ENCODE measurements at places on chromosomes 7 and 10. TPM values are rescaled to one million over a fixed set of nuclear protein-coding genes. Genes with fewer than 3 reads are reported as not detected.

GRCh38 chr7:105297985-105298384, 90.7 kb downstream of the SRPK2 start:
- no peak for DNase-seq

GRCh38 chr10:125103466-125103865, 56.9 kb downstream of the CTBP2 start:
- DNase-seq, result no peak

GRCh38 chr7:100469227-100470044, 5.4 kb upstream of the SPACDR start:
- peak; percentile 94 for DNase-seq

DNA sequence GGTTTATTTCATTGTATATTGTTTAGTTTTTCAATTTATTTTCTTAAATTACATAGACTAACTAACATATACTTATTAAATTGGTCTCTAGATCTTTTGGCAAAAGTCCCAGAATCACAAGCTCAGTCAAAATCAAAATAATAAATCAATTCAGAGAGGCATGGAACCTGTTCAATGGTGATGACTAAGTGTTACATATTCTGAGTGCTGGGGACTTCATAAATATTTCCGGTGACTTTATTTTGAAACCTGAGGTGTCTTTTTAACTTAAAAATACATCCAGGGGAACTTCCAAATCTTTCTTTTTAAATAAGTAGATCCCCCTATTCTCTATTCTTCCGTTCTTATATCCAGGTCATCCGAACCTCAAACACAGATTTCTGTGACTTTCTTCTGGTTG, 89.6 kb upstream of the ZNF804B start:
- no peak for DNase-seq

DNA sequence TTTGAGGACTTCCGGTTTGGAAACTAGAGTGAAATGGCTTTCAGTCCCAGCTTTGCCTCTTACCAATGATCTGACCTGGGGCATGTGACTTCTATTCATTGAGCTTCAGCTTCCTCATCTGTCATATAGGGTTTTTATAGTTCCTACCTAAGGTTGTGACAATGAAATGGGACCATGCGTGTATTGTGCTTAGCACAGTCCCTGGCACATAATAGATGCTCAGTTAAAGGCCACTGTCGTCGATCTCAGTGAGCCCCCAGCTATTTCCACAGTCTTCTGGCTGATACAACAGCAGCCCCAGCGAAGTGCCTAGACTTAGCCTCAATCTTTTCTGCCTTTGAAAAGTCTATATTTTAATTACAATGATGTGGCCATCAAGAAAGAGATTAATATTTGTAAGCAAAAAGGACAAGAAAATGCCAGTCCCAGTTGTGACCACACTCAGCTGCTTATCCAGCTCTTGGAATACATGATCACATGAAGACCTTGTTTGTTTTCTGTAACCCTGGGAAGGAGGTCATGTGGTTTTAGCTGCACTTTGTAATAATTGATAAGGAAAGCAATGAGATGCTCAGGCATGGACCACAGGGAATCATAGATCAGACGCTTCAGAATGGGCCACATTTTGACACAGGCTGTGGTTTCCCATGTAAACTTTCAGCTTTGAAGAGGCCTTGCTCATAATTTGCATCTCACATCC, 44.6 kb downstream of the VWA2 start:
- DNase-seq, result no peak

The ENTPD1 gene
- 6.9 TPM for total RNA-seq

The TEX36 gene
- total RNA-seq, result 0.41 TPM

GRCh38 chr10:59289853-59290252, 72.5 kb downstream of the FAM13C start:
- DNase-seq, result no peak

The TSPAN33 gene
- total RNA-seq, result 4.1 TPM

GRCh38 chr10:110006358-110007160, 1.2 kb upstream of the ADD3 start:
- no peak for DNase-seq

- no peak for DNase-seq
These were observed 38.2 kb downstream of the PRSS2 start for GRCh38 chr7:142808802-142809583.

The CRHR2 gene
- 0.41 TPM for total RNA-seq

GRCh38 chr7:34038816-34039470, 133.6 kb downstream of the BMPER start:
- no peak for DNase-seq

The ATG9B gene
- total RNA-seq, result 2.4 TPM

DNA sequence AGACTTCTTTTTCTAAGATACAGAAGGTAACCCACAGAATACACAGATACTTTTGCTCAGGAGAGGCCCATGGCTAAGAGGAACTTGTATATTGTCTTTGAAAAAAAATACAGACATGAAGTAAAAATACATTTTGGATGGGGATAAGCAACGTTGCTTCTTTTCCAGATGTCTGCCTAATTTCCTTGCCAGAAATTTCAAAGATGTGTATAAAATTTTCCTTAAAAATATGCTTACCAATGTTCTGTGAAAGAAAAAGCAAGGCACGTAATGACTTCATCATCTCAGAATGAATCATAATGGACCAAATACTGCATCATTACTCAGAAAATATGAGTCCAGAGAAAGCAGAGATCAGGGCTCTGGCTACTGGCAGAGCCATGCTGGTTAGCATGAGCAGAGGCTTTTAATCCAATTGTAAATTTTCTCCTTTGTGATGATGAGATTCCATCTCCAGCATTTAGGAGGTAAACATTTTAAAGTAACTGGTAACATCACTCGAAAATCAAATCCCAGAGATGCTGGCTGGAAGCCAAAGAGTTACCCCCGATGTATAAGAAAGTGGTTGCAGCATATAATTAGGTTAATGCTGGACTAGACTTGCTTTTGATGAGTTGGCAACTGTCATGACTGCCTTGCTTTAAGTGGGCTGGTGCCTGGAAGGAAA, 272.5 kb downstream of the SEMA3A start:
- no peak for DNase-seq

The OR2A12 gene
- total RNA-seq, result not detected

The C7orf33 gene
- total RNA-seq, result not detected

GRCh38 chr10:117262291-117262902, 21.5 kb downstream of the SLC18A2 start:
- no peak for DNase-seq

The UTF1 gene
- total RNA-seq, result not detected

DNA sequence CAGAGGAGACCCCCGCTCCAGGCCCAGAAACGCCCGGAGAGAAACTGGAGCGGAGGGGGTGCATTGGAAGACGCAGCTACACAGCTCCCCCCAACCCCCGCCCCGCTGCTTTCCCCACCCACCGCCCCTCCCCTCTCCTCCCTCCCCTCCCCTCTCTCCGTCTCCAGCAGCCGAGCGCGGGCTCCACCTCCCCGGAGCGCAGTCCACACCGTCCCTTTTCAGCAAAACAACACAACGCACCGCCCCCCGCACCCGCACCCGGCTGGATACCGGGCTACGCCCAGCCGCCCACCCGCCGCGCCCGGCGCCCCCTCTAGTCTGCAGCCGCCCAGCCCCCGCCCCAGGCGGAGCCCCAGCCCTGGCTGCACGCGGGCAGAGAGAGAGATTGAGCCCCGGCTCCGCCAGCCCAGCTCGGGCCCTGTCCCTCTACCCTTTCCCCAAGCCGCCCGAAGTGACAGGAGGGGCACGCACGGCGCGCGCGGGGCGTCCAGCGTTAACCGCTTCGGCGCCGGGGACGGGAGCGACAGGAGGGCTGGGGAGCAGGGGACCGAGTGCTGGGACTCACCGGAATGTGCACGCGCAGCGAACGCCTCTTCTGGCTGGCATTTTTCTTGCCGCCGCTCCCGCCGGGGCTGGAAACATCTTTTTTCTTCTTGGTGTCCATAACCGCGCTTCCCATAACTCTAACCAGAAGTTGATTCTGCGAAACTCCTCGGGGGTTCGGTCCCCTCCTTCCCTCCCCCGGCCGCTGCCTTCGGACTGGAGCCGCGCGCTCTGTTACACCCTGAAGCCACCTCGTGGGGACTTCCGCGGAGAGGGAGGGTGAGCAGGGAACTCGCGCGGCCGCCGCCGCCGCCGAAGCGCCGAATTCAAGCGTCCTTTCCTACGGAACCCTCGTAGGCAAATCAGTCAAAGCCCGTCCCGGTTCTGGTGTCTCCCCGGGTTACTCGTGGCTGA, 695 bp downstream of the PRKAG2 start:
- peak; percentile 72 for DNase-seq

The NANOS1 gene
- total RNA-seq, result 7.3 TPM

GRCh38 chr7:126840869-126841268, 411.9 kb downstream of the GRM8 start:
- DNase-seq, result no peak

The CTTNBP2 gene
- total RNA-seq, result 34.2 TPM

The FFAR4 gene
- not detected for total RNA-seq

GRCh38 chr7:147999962-148000361, 590.6 kb upstream of the C7orf33 start:
- no peak for DNase-seq

The STRIP2 gene
- 44.8 TPM for total RNA-seq

DNA sequence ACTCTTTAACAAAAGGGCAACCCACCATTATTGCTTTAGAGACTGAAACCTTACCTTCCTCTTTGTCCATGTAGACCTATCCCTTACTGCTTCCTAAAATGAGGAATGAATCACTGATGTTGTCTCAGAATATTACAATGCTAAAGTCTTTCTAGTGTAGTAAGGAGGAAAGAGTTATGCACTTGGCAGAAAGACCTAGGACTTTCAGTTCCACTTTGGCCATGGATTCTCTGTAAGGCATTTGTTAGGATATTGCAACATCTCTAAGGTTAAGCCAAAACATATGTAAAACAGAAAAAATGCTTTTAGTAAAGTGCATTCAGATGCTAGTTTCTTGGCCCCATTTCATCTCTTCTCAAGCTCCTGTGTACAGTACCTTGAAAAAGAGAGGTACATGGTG, 230.9 kb downstream of the PARD3 start:
- no peak for DNase-seq

The SPDYE16 gene
- 0.41 TPM for total RNA-seq

DNA sequence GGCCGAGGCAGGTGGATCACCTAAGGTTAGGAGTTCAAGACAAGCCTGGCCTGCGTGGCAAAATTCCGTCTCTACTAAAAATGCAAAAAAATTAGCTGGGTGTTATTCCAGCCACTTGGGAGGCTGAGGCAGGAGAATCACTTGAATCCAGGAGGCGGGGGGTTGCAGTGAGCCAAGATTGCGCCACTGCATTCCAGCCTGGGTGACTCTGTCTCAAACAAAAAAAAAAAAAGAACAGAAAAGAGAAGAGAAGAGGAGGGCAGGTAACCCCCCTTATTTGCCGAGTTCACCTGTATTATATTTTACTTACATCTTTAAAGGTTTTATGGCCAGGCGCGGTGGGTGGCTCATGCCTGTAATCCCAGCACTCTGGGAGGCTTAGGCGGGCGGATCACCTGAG, 91.7 kb downstream of the RNF216 start:
- no peak for DNase-seq

DNA sequence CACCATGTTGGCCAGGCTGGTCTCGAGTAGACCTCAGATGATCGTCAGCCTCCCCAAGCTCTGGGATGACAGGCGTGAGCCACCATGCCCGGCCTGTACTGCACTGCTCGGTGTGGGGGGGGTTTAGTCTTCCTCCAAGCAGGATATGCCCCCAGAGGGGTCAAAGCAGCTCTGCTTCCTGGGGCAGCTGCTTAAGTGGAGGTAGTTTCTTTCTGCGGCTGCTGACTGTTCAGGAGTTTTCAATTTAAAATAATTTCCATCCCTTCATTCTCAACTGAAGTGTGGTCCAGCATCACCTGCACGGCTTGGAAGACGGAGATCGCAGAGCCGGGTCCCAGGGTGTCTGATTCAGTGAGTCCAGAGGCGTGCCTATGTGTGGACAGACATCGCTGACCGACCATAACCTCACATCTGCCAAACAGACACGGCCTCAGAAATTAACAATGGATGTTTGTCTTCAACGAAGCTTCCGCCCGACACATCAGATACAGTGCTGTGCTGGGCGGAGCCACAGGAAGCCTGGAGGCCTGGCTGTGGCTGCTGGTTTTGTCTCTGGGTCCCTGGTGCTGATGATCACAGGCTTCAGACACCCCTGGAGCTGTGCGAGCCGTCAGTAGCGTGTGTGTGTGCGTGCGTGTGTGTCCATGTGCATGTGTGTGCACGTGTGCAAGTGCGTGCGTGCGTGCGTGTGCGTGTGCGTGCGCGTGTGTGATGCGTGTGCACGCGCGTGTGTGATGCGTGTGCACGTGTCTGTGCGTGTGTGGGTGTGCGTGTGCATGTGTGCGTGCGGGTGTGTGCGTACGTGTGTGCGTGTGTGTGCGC, 226.5 kb upstream of the PITRM1 start:
- peak; percentile 73 for DNase-seq

GRCh38 chr7:41832941-41833340, 130.1 kb upstream of the INHBA start:
- DNase-seq, result no peak

- no peak for DNase-seq
These were observed 109.1 kb upstream of the AFAP1L2 start for GRCh38 chr10:114513381-114513792.

GRCh38 chr7:50304911-50305582, 531 bp downstream of the IKZF1 start:
- no peak for DNase-seq

DNA sequence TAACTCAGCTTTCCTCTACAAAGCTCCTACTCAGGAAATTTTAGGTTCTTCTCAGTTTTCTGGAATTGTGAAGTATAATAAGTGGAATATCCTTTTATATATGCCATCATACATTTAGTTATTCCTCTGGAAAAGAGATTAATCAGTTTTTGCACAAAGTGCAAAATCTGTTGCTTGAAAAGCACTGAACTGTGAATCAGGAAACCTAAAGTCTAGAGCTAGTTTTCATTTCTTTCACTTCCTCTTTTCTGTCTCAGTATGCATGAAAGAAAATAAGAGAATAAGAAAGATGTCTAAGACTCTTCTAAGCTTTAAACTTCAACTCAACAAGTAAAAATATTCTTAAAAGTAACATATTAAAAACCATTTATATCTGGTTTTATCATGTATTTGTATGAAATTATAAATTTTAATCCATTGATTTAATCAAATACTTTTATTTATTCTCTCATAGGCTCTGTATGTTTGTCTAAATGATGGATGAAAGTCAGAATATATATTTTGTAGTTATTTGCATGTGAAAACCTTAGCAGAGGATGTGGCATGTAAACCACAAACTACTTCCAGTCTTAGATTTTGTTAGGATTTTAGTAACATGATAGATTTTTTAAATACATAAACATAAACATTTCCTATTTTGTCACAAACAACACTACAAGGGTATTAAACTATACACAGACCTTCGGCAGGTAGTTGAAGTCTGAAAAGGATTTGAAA, 1073.0 kb downstream of the XPNPEP1 start:
- no peak for DNase-seq

DNA sequence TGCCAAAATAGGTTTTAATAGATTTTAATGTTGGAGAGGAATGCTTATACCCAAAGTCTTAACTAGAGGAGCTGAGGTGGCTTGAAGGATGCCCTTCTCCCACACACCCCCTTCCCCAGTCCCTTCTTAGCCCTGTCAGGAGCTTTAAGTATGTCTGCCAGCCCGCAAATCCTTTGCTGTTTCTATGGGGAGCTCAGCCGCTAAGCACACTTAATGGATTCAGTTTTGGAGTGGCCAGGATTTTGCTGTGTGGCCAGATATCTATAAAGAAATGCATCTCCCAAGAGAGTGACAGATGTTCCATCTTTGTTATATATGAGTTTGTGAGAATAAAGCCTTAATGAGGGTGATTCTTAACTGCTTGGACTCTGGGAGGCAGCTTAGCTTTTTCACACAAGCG, 152.9 kb upstream of the ZNF32 start:
- no peak for DNase-seq

Data from frontal cortex (tissue), 4 donors.